ENCODE measurements at places on chromosomes 6 and 20.
A peak's percentile ranks its signal among the peaks of the same experiment; 100 is the strongest.

GRCh38 chr20:38001981-38002380 is 31.3 kb downstream of the TTI1 start:
- DNase-seq, result no peak

- no peak for DNase-seq
These were observed 256.3 kb upstream of the SASH1 start for GRCh38 chr6:148086386-148086785.

DNA sequence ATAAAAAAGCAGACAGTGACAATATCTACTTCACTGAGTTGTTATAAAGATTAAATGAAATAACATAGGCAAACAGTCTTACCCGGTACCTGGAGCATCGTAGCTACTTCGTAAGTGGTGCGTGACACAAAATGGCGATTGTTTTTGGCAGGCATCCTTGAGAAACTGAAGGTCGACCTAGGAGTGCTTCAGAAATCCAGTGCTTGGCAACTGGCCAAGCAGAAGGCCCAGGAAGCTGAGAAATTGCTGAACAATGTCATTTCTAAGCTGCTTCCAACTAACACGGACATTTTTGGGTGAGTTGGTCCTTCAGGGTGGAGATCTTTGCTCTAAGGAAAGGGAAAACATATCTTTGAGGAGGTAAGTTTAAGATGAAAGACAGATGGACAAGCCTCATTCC is 4.8 kb downstream of the BPIFA2 start:
- no peak for DNase-seq

GRCh38 chr6:21842875-21843645 is 249.5 kb downstream of the SOX4 start:
- no peak for DNase-seq

DNA sequence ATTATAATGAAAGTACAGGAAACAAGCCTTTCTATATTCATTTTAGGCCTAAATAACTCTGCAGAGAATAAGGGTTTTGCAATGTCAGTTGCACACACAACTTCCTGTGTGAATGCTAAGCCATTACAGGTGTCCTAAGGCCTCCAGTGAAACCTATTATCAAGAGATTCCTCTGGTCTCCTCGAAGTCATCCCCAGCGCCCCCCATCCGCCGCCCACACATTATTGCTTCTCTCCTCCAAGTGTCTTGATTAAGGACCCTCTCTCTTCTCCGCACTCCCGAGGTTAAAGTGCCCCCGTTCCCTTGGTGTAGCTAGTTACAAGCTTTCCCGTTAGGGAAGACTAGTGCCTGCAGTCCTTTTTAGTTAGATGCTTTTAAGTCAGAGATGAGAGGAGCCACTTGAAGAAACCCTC is 1.3 kb downstream of the HIVEP2 start:
- DNase-seq, result peak; percentile 33

All from T-helper 1 cell (primary cell).